NCI-H524 (cell line): ENCODE measurements at places on chromosomes 11 and 22.

- DNase-seq = peak; percentile 58
Observed at GRCh38 chr11:107018219-107018901, at the start of gene GUCY1A2. GUCY1A2 (minus strand) TSS chr11:107018476; CDS start chr11:107018055, 421 bp downstream.

DNA sequence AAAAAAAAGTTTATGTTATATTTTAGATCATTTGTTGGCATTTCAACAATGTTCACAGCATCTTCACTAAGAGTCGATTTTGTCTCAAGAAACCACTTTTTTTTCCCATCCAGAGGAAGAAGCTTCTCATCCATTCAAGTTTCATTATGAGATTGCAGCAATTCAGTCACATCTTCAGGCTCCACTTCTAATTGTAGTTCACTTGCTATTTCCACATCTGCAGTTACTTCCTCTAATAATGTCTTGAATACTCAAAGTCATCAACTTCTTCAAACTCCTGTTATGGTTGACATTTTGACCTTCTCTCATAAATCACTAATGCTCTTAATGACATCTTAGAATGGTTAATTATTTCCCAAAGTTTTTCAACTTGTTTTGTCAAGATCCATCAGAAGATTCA is 61.3 kb upstream of the CHORDC1 start:
- no peak for DNase-seq

DNA sequence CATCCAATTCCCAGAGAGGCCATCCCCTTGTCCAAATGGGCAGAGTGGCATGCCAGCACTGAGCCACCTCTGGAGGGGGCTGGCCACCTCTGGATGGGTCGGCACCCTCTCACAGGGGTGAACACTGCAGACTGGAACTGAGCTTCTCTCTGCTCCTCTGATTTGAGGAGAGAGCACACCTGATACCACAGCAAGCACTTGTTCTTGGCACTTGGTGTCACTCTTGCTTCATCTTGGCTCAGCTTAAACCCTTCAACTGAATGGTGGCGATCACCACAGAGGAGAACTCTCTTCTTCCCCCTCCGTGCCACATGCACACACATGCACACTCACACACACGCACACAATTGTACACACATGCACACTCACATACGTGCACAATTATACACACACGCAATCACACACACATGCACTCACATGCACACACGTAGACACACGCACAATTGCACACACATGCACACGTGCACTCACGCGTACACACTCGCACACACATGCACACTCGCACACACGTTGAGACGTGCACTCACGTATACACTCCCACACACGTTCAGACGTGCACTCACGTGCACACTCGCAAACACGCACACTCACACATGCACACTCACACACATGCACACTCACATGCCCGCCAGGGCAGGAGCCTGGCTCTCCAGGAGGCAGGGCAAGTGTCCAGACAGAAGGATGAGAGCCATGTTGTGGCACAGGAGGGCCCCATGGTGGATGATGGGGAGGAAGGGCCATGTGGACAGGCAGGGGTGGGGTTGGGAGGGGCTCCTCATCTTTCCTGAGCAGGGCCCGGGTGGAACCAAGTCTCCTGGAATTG is 23.4 kb downstream of the OVOL1 start:
- no peak for DNase-seq

- DNase-seq = no peak
Observed at GRCh38 chr22:47032956-47033647, 270.7 kb downstream of the TBC1D22A start.

GRCh38 chr11:83157594-83158356 is 844 bp downstream of the PCF11 start:
- peak; percentile 67 for DNase-seq

DNA sequence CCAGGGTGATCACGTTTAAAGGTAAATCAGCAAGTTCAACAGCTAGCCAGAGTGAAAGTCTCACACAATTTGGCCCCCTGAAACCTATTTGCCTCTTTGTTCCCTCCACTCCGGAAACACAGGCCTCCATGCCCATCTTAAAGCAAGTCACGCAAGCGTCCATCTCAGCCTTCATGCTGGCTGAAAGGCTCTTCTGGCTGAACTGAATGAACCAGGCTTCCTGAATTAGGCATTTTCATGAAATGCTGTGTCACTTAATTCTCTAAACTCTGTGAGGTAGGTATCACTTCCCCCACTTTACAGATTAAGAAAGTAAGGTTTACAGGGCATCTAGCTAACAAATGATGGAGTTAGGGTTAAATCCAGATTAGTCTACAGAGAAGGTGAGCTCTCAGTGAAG is 1.4 kb downstream of the SLC25A17 start:
- DNase-seq = no peak

DNA sequence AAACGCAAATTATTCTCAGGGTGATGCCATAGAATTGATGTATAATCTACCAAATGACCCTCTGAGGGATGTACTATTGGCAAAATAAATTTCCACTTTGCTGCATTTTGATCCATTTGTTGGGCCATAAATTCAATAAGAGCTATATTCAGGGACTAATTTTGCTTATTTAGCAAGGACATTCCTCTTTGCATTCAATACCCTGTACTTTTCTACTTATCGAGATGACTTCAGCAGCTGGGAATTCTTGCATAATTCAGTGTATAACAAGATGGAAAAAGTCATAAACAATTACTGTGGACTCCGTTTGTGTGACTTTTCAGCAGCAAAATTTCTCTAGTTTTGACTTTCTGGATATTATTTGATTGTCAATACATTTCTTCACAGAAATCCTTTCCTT is 744.7 kb upstream of the CCDC179 start:
- no peak for DNase-seq

- DNase-seq = peak; percentile 95
Observed at GRCh38 chr11:30535818-30536217, 50.3 kb downstream of the MPPED2 start.

DNA sequence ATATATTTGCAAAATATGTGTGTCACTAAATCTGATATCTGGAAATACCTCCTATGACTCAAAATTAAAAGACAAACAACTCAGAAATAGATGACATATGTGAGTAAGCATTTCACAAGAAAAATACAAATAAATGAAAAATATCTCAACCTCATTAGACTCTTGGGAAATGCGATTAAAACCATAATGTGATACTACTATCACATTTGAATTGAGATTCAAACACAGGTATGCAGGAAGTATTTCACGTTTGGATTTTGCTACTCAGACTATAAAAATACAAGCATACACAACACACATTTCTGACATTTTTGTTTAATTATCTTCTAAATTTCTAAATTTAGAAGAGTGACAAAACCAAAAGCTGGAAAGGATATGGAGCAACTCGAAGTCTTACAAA is 811.9 kb upstream of the LRRC4C start:
- DNase-seq = no peak

- no peak for DNase-seq
Observed at GRCh38 chr11:78840200-78840599, 265.5 kb upstream of the NARS2 start.

- no peak for DNase-seq
Observed at GRCh38 chr11:73229896-73230875, 12.1 kb downstream of the P2RY2 start.

- DNase-seq = no peak
Observed at GRCh38 chr11:62689421-62690183, at the start of gene LRRN4CL. LRRN4CL (minus strand) TSS chr11:62689530; CDS start chr11:62688508, 1,022 bp downstream.
